ENCODE measurements at places on chromosomes 6 and 20.

- no peak for DNase-seq
Measured at GRCh38 chr6:165818200-165818599, 155.2 kb upstream of the PDE10A start.

- no peak for DNase-seq
Measured at GRCh38 chr6:1798303-1798964, 188.7 kb downstream of the FOXC1 start.

DNA sequence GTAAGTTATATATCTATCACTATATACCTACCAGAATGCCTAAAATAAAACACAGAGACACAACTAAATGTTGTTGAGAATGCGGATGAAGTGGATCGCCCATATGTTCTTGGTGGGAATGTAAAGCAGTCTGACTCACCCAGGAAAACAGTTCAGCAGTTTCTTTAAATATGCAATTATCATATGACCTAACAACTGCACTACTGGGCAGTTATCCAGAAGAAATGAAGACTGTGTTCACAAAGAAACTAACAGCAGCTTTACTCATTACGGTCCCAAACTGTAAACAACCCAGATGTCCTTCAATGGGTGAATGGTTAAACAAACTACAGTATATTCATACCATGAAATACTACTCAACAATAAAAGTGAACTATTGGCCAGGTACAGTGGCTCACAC lies 14.3 kb upstream of the ZC3H12D start:
- DNase-seq = no peak

DNA sequence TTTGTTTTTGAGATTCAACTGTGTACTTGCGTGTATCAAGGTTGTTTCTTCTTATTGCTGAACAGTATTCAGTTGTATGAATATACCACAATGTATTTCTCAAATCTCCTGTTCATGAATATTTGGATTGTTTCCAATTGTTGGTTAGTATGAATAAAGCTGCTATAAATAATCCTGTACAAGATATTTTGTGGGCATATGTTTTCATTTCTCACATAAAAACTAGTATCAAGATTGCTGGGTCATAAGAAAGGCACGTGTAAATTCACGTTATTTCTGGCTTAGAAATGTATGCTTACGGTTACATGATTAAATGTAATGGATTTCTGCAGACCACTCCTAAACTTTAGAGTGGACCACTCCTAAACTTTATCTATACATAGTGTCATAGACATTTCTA lies 96.6 kb downstream of the BTBD3 start:
- no peak for DNase-seq

- no peak for DNase-seq
Measured at GRCh38 chr6:149181304-149181703, 136.2 kb upstream of the TAB2 start.

- DNase-seq = no peak
Measured at GRCh38 chr6:69061066-69061465, 426.0 kb downstream of the ADGRB3 start.

DNA sequence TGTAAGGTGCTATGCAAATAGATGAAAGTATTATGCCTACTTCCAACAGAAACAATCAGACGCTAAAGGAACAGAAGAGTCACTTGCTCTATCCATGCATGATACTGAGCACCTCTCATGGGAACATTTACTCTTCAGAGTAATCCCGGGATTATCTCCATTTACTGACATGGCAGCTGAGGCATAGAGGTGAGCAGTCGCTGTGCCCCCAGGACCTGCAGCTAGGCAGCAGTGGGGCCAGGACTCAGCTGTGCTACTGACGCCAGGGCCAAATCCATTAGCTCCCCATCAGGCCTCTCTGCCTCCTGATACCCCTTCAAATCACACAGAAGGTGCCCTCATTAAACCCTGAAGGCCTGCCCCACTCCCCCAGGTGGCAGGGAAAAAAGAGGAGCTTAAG lies 51.9 kb downstream of the TRAM2 start:
- DNase-seq = no peak
